ENCODE measurements at places on chromosomes 11 and 22.

DNA sequence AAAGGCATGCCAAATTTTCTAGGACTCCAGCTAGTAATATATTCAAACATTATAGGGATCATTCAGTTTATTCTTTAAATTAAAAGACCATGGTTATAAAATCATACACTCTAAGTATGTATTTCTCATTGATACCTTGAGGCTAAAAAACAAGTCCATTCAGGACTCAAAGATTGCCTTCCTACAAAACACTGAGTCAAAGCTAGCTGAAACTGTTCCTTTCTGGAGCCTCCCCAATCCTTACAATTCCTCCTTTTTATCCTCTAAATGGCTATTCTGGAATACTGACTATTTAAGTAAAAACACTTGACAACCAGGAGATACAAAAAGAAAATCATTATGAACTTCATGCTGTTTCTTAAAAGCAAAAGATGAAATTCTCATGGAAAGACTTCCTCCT lies 4.9 kb upstream of the TTLL12 start:
- DNase-seq = no peak

GRCh38 chr11:130308059-130308458 lies 6.7 kb downstream of the ZBTB44 start:
- no peak for DNase-seq

DNA sequence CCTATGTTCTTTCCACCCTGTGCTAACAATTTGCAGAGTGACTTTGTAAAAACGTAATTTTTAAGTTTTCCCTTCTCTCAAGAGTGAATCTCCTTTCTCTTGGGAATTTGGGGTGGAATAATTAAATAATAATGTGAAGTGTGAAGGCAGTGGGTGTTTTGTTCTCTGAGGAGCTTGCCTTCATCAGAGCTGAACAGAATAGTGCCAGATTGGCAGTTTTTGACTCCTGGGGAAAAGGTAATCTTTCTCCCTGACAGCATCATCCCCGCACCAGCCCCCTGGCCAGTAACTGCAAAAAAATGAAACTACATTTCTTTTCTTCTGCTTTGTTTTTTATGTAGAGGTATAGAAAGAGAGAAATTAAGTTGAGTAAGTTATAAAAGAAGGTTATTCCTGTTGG lies 59.9 kb downstream of the MUC15 start:
- no peak for DNase-seq

- no peak for DNase-seq
Measured at GRCh38 chr11:92251980-92252379, 27.4 kb downstream of the FAT3 start.

- no peak for DNase-seq
Measured at GRCh38 chr11:16772141-16772512, 33.7 kb downstream of the C11orf58 start.

GRCh38 chr11:6251120-6251733 lies 8.4 kb upstream of the CCKBR start:
- no peak for DNase-seq

GRCh38 chr22:50339945-50340879 lies 2.9 kb upstream of the PPP6R2 start:
- no peak for DNase-seq

DNA sequence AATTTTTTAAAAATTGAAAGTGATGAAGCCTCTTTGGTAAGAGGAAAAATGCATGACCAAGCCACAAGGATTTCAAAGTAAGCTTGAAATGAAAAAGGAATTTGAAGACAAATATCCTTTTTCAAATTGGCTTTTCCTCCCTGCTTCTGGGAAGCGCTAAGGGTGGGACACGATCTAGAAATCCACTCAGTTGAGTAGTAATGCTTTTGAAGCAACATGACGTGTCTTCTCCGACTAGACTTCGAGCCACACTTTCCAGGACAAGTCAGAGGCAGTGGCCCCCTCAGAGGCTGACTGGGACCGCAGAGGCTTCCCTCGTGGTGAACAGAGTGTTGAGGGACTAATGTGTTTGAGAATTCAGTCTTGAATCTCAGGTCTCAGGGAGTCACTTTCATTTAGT lies 39.8 kb downstream of the KREMEN1 start:
- no peak for DNase-seq

GRCh38 chr22:22714600-22715335 lies 70.4 kb downstream of the GGTLC2 start:
- DNase-seq = no peak

GRCh38 chr11:75954039-75954438 lies 139.0 kb downstream of the UVRAG start:
- no peak for DNase-seq

GRCh38 chr11:90803366-90803765 lies 580.5 kb upstream of the CHORDC1 start:
- no peak for DNase-seq

GRCh38 chr11:64327993-64328392 lies 10.1 kb downstream of the PRDX5 start:
- no peak for DNase-seq

GRCh38 chr22:27583856-27584255 lies 217.7 kb downstream of the MN1 start:
- DNase-seq = no peak

DNA sequence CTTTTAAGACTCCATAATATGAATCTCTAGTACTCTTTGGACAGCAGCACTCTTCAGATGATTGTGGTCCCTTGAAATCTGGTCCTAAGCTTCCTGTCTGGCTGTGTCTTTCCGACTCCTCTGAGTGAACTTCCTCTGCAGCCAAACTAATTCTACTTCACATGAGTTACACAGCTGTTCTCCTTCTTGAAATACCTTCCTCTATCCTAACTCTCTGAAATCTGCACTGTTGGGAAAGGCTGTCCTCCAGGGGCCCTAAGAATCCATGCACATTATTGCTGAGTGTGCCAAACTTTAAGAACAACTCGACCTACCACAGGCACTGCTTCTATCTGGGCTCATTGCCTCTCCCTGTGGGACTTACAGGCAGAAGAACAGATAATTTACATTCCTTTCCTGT lies 217.3 kb upstream of the ARHGAP42 start:
- no peak for DNase-seq

DNA sequence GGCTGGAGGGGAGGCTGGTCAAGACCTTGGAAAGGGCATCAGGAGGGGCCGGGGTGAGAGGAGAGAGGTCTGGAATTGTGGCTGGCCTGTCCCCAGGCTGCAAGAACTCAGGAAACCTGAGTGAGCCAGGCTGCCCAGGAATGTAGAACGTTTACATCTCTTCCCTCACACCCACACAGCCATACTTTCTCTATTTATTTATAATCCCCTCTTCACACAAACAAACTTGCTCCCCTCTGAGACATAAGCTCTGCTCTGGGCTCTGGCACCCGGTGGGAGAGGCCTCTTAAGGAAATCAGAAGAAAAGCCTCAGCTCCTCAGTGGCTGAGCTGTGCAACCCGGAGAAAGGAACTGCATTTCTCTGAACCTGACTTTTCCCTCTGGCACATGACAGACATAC lies 5.5 kb downstream of the CHRDL2 start:
- DNase-seq = no peak

DNA sequence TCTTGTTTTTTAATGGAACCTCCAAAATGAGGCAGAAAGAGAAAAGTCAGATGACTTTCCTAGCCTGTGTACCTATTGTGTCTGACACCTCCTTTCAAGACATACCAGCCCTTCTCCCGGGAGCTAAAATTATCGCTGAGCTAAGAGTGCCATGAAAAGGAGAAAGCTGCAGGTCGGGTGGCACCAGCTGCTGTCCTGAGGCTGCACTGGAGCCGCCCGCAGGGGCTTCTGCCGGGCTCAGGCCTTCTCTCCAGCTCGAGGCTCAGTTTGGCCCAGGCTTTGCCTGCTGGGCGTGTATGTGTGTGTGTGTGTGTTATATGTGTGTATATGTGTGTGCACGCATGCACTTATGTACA lies 27.7 kb upstream of the RAB1B start:
- no peak for DNase-seq

DNA sequence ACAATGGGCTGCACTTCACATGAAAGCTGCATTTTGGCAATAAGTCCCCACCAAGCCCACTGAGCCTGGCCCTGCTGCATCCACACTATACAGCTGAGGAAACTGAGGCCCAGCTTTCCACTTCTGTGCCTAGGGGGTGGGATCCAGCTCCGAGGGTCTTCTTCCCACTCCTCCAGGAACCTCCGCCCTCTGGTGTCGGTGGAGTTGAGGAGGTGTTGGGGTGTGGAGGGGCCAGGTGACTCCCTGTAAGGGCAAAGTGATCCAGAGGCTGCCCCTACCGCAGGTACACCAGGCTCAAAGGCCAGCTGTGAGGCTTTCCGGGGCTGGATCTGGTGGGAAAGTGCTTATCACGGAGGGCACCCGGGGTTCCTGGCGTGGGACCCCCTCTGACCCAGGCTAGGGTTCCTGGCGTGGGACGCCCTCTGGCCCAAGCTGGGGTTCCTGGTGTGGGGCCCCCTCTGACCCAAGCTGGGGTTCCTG lies 125.0 kb downstream of the KCNQ1 start:
- DNase-seq = no peak

GRCh38 chr11:17766073-17766359 lies 31.4 kb downstream of the KCNC1 start:
- DNase-seq = no peak

DNA sequence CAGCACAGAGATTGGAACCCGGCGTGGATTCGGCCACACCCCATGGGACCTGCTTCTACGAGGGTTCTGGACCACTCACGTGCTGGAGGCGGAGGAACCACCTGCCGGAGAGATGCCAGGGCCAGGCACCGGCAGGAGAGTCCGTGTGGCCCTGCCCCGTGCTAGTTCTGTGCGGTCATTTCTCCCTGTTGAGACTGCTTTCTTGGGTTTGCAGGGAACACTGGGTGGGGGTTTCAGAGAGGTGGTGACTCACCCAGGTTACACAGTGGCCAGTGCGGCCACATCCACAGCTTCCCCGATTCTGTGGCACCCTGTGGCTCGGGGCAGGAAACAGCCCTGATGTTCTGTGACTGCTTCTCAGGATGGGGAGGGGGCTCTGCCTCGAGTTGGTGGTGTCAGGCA lies 3.6 kb upstream of the PHLDA2 start:
- DNase-seq = no peak

GRCh38 chr11:19079643-19080440 lies 19.3 kb upstream of the MRGPRX2 start:
- DNase-seq = no peak

- no peak for DNase-seq
Measured at GRCh38 chr11:2098691-2099515, 40.3 kb downstream of the IGF2 start.

Data from stimulated activated CD8-positive, alpha-beta memory T cell treated with anti-CD3 and anti-CD28 coated beads, Interleukin-4, amount 100 ng/mL, for 1 hour (primary cell).